ENCODE measurements at places on chromosomes 13 and 19.

DNA sequence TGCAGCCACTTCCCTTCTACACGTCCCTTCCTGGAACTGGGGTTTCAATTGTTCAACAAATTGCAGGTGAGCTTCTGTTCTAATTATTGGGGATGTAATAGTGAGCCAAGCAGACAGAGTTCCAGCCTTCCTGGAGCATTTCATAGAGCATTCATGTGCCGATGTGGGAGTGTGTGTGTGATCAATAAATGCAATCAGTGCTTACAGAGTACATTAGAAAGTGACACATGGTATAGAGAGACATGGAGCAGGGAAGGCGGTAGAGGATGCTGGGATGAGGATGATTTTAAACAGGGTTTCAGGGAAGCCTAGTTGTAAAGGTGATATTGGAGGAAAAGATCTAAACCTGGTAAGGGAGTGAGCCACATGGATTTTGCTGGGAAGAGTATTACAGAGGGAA lies 21.7 kb upstream of the PCDH8 start:
- DNase-seq, result no peak

- peak; percentile 87 for DNase-seq
Measured at GRCh38 chr19:56080669-56081401, 40.3 kb downstream of the ZNF787 start.

GRCh38 chr13:25764378-25764777 lies 287.4 kb downstream of the SHISA2 start:
- no peak for DNase-seq

- no peak for DNase-seq
Measured at GRCh38 chr13:41327994-41328790, 17.1 kb downstream of the NAA16 start.

DNA sequence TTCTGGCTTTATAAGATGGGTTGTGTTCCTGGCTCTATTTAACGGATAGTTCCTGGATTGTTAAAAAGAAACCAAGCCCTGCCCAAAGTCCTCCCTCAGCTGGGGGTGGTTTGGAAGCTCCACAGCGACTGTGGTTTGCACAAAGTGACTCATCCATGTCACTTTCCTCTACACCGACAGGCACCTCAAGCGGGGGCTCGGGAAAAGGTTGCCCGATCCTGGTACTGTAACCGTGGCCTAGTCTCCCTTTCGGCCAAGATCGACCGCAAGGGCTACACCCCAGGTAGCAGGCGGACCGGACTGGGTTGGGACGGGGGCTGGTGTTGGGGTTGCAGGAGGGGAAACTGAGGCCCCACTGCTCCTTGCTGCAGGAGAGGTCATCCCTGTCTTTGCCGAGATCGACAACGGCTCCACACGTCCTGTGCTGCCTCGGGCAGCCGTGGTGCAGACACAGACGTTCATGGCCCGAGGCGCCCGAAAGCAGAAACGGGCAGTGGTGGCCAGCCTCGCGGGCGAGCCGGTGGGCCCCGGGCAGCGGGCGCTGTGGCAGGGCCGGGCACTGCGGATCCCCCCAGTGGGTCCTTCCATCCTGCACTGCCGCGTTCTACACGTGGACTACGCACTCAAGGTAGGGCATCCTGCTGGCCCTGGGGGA lies 1.6 kb downstream of the ARRDC2 start:
- DNase-seq, result no peak

DNA sequence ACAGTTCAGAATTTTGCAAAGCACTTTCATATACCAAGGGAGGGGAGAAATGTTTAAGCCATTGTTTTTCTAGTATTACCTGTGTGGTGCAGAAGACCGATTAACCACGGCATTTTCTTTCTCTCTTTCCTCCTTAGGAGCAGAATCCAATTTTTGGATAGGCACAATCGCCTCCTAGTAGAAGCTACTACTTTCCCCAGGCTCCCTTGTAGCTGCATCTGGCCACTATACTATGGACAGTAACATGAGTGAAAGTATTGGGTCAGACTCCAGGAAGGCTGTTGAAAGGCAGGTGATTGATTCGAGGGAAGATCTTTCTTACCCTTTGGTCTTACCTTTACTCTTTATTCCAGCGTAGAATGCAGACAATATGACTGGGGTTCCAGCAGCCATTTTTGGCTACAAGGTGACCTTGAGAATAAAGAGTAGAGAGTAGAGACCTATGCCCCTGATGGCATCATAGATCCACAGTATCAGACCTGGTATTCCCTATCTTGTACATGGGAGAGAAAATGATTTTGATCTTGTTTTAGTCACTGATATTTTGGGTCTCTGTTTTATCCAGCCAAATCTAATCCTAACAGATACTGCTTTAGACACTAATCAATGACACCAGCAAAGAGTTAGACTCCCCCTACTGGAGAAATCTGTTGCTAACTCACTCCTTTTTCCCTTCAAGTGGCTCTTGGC lies 77.0 kb downstream of the LRRC63 start:
- peak; percentile 93 for DNase-seq

DNA sequence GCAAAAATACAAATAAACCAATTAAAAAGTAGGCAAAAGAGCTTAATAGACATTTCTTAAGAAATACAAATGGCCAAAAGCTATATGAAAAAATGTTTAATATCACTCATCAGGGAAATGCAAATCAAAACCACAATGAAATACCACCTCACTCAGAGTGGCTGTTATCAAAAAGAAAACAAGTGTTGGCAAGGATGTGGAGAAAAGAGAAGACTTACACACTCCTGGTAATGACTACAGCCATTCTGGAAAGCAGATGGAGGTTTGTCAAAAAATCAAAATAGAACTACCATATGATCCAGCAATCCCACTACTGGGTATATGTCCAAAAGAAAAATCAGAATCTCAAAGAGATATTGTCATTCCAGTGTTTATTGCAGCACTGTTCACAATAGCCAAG lies 223.5 kb upstream of the SLC10A2 start:
- no peak for DNase-seq

DNA sequence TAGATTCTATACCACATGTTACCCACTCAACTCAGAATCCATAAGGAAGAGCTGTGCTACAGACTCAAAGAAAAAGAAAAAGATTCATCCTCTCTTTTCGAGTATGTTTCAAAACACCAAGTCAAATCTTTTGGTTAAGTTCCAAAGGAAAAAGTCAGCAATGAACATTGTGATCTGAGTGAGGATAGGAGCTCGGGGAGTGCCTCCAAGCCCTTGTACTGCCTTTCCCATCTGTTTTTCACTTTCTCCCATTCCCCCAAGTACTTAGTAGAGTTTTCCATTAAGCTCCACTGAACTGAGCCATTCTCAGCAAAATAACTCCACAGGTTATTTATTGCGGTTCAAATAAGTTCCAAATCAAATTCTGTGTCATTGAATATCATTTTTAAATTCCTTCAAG lies 47.7 kb upstream of the MAB21L1 start:
- DNase-seq, result peak; percentile 84

DNA sequence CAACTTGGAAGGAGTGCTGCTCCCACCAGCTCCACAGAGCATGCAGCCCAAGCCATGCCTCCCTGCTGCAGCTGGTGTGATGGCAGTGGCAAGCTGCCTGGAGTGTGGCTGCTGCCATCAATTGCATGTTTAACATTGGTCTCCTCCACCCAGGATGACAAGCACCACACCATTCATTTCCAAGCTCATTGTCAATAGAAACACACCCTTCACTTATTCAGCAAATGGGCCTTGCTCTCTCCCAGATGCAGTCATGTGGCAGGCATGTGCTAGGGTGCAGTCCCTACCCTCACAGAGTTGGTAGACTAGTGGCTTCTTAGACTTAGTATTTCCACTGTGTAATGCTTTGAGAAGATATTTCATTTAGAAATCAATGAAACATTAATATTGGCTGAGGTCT lies 70.8 kb upstream of the FGF14 start:
- no peak for DNase-seq

- peak; percentile 82 for DNase-seq
Measured at GRCh38 chr13:72651144-72651543, 76.3 kb downstream of the MZT1 start.

- DNase-seq, result no peak
Measured at GRCh38 chr13:31105020-31105795, 56.5 kb downstream of the HSPH1 start.

GRCh38 chr13:112991609-112992008 lies 22.6 kb downstream of the MCF2L start:
- no peak for DNase-seq

- DNase-seq, result no peak
Measured at GRCh38 chr19:805600-806550, 8.6 kb downstream of the PTBP1 start.

DNA sequence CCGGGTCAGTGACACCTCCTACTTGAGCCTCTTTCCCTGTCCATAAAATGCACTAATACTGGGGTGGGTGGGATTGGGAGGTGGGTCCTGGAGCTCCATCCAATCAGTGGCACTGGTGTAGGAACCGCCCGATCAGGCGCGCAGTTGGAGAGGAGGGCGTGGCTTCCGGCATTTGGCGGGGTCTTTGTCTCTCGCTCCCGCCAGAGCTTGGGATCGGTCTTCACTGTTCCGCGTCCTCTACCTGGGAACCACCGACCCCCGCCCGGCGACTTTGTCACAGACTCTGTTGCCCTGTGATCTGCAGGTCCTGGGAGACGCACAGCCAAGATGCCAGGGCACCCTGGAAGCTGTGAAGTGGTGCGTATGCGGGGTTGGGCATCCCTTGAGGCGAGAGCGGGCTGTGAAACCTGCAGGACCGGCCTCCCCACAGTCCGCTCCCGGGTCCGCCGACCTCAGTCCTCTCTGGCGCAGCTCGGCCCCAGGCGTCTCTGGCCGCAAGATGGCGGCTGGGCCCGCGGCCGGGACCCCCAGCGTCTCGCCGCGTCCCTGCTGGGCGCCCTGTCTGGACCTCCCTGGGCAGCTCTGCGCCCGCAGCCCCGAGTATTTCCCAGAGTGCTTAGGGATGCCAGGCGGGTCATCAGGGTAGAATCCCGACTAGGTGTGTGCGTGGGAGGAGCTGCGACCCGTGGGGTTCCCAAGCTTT lies 41.6 kb upstream of the ZNF730 start:
- DNase-seq, result peak; percentile 97

GRCh38 chr13:76091076-76091475 lies 454.9 kb downstream of the LMO7 start:
- no peak for DNase-seq

- DNase-seq, result no peak
Measured at GRCh38 chr13:48493851-48494250, 39.0 kb downstream of the RCBTB2 start.

GRCh38 chr13:100566543-100566942 lies 22.0 kb downstream of the GGACT start:
- DNase-seq, result no peak

- no peak for DNase-seq
Measured at GRCh38 chr19:21581646-21582240, 76.3 kb downstream of the ZNF429 start.
